ACHN (cell line): ENCODE measurements at places on chromosomes 12 and 14.

DNA sequence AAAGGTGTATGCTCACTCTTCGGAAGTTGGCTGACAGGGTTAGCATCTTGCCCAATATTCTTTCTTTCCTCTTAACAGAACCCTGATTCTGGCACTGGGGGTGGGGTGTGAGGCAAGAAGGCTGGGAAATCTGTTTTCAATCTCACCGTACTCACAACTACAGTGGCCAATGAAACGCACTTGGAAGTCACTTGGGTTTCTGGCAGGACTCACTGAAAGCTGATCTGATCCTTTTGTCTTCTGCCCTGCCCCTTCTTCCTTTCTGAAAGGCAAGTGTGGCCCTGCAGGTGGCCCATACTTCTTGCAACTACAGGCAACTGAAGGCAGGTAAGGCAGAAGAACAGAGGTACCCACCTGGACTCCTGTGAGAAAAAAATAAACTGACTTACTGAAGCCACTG lies 106.9 kb downstream of the STXBP6 start:
- DNase-seq = no peak

DNA sequence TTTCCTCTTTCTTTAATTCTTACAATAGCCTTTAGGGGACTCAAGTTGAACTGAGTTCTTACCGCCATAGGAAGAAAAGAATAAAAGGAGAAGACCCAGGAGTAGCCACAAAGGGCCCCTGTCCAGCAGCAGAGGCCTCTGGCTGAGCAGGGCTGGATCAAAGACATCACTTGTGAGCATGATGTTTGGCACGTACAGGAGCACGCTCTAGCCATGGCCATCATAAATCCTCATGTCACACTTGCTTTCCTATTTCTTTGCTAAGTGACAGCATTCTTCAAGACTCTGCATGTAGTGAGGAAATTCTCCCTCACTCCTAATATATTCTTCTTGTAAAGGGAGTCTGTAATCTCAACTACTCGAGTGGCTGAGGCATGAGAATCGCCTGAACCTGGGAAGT lies 15.7 kb downstream of the CLEC4C start:
- no peak for DNase-seq

DNA sequence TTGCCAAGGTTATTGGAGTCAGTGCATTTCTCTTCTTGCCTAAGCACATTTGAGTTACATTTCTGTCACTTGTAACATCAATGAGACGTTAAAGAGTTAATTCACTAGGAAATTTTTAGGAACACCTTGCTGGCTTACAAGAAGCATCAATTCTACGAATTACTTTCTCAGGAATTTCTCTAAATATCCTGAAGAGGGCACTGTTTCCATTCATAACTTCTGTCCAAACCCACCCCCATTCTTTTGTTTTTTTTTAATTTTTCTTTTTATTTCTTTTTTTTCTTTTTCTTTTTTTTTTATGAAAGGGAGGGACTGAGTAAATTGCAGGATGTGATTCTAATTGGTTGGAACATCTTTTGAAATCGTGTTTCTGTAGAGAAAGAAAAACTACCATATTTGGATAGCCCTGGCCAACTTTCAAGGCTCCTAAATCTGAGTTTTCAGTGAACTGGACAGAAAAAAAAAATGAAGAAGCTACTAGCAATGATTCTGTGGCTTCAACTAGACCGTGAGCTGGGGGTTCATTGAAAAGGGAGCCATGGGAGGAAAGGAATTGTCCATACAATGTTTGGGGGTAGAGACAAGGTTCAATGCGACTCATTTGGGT lies 285.3 kb downstream of the DAD1 start:
- peak; percentile 26 for DNase-seq

DNA sequence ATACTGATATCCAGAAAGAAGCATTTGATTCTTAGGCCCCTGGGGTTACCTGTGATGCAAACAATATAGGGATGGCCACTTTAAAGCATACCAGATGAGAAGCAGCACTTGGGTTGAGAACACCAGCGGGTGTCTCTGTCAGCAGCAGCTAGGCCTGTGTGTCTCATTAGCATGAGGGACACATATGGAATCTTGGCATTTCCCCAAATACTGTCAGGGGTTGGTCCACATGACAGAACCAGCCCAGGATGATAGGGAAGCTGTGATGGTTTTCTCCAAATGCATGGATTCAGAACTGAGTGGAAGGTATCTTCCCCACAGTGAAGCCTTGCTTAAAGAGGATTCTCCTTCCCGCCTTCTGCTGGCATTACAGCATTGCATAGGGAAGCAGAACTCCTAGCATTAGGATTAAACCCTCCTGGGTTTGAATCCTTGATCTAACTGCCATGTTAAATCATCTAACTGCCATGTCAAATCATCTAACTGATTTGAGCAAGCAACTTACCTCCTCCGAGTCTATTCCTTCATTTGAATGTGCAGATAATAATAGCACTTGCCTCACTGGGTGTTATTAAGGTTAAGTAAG lies 111.5 kb upstream of the WSCD2 start:
- no peak for DNase-seq

DNA sequence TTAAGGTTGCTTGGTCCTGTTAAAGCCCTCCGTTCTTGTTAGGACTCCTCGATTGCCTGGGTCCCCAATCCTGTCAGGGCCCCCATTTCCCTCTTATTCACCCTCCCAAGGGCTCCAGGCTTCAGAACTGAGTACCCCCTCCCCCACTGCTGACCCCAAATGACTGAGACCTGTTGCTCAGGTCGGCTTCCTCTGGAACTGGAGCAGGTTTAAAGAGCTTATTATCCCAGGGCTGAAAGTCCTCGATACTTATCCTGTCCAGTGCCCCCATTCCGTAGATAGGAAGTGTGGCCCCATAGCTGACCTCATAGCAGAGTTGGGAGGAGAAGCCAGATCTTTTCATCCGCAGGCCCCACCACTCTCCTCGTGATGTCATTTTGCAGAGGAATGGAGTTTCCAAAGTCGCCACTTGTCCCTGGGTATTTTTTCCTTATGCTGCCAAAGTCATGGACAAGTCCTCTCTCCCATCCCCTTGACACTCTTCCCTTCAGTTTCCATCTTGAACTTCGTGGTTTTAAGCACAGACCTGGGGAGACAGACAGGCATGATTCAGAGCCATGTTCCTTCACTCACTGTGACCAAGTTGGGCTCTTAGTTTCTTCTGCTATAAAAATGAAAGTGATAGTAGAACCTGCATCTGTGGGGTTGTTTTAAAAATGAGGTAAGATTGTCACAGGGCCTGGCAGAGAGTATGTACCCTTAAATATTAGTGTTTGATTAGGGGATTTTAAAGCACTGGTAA lies 1.2 kb downstream of the USP30 start:
- peak; percentile 39 for DNase-seq

DNA sequence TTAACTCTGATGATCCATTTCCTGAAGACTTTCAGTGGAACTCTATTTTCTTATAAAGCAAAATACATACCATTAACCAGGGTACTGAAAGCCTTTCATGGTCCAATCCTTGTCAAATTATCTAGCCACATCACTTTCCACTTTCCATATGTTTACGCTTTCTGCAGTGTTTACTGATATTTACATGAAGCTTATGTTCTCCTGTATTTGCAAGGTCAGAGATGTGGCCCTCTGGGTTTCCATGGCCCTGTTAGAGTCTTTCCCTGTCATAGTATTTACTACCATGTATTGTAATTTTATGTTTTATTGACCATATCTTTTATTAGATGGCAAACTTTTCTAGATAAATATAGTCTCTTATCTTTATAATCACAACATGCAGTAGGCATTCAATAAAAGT lies 23.5 kb upstream of the IGF1 start:
- DNase-seq = no peak
